ENCODE measurements at places on chromosomes 7 and 10.

GRCh38 chr7:117565226-117565625, 85.4 kb downstream of the CFTR start:
- DNase-seq: no peak

DNA sequence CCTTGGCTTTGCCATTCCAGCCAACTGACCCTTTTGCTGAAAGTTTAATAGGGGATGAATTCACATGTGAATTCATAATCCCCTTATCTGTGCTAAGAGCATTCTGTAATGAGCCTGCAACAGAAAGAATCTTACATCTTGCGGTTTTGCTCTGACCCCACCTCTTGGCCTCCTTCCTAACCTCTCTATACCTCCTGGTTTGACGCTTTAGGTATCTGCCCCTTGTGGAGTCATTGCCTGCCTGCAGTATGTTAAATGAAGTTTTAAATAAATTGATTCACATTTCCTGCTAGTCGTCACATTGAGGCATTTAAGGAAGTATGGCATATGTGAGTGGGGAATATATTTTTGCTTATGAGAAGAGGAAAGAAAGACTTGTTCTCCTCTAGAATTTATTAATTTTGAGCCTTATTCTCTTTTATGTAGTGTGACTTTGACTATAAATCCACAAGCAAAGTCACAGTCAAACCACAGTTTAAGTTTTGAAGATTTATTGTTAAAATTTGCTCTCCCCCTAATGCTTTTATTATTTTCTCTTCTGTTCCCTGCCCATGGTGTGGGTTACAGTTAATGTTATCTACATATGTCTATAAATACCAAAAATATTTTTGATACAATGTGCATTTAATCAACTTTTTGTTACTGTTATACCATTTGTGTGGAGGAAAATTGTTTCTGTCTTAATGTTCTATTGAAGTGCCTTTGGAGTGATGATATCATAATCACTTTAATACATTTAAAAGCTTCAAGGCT, 60.9 kb downstream of the LRMDA start:
- DNase-seq: no peak

- no peak for DNase-seq
Observed at GRCh38 chr7:80183351-80183750, 48.7 kb downstream of the GNAI1 start.

GRCh38 chr10:22874189-22874854, 53.5 kb upstream of the ARMC3 start:
- DNase-seq: no peak

- no peak for DNase-seq
Observed at GRCh38 chr10:112687647-112688046, 240.6 kb downstream of the VTI1A start.

DNA sequence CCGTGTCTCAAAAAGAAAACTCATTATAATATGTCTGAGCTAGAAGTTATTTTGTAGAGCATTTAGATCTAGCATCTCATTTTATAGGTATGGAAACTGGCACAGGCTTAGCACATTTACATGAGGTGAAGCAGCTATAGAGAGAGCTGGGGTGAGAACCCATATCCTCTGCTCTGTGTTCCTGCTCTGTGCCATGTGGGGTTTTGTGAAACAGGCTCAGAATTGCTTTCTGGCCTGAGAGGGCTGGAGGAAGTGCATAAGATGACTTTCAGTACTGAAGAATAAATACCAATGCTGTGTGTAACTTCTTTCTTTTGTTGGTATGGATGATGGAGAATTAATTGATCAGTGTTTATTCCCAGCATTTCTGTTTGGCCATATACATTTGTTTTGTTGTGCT, 159.1 kb downstream of the LRRC4 start:
- no peak for DNase-seq

GRCh38 chr7:3431306-3431705, 130.3 kb downstream of the SDK1 start:
- no peak for DNase-seq
